ENCODE measurements at places on chromosomes 6 and 20.

- no peak for DNase-seq
These were observed 615 bp upstream of the EYA2 start for GRCh38 chr20:46893877-46894578.

DNA sequence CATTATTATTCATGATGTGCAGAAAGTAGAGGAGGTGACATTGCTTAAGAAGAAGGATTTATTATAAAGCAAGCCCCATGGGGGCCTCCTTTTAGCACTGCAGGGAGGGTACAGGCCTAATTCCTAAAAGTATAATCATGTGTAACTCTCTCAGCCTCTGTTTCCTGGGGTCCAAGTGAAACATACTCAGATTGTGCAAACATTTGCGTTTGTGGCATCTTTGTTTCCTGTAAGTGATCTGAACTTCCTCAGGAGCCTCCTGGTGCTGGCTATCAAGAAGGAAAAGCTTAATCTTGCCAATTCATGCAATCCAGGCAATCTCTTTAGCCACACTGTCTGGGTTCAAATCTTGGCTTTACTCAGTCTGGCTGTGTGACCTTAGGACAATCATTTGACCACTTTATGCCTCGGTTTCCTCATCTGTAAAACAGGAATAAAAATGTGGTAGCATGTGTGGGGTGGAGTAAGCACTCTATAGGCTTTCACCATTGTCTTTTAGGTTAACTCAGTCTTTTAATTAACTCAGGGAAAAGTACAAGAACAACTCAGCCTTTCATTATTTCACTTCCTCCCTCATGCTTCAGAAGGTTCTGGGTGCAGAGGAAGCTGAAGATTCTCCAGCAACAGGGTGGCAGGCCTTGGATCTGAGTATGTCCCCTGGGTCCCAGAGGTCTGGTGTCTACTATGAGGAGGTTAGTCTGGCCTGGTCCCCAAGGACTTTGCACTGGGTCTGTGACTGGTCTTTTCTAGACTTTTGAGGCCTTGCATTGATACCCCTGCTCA is 831 bp upstream of the SIRPB2 start:
- no peak for DNase-seq

- DNase-seq, result no peak
These were observed 102.1 kb upstream of the STMND1 start for GRCh38 chr6:16999491-17000436.

DNA sequence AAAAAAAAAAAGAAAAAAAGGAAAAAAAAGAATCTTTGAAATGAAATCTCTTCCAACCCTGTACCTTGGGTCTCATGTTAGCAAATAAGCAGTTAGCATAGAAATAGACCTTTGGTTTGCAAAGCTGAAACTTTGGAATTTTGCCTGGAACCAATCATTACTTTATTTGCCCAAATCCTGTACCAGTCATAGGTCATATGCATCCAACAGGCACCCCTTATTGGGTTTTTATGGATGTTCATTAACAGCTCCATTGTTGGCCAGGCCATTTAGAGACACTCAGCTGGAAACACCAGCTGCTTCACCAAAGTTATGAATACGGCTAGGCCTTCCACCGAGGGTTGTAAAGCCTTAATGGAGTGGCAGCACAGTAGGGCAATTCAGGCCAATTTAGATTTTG is 53.0 kb downstream of the ALDH8A1 start:
- DNase-seq, result no peak

DNA sequence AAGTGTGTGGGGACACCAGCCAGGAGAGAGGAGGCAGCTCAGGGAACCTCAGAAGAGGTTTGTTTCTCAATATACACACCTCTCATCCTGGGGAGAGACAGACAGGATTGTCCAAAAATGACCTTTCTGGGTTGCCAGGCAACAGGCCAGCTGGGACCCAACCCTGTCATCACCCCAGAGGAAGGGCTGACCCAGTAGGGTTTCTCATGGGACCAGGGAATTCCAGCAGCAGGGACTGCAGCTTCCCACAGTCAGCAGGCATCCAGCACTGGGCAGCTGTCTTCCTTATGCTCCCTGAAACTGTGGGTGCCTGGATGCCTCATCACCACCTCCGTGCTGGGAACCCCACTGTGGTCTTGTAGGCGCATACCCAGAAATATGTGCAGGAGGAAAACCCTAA is 1.3 kb downstream of the C20orf202 start:
- DNase-seq, result no peak

- DNase-seq, result no peak
These were observed 81.1 kb downstream of the PRDM1 start for GRCh38 chr6:106167096-106167814.

DNA sequence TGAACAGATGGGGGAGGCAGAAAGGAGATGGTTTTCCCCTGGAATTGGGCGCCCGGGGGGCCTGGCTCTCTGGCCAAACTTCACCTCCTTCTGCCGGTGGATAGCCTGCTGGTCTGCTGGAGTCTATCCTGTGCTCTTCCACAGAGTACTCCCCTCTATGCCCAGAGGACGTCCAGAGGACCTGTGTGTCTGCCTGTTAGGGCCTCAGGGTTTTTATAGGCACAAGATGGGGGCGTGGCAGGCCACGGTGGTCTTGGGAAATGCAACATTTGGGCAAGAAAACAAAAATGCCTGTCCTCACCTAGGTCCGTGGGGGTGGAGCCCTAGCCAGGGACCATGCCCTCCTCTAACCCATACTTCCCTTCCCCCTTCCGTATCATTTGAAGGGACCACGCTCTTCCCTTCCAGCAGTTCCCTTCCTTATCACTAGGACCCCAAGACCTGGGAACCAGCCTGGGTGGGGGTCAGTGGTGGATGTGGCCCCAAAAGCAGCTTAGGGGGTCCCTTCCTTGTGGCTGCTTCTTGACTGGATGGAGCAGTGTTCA is 53.6 kb upstream of the ZNF337 start:
- DNase-seq, result no peak

- no peak for DNase-seq
These were observed 195.8 kb downstream of the HAO1 start for GRCh38 chr20:7744411-7744810.

DNA sequence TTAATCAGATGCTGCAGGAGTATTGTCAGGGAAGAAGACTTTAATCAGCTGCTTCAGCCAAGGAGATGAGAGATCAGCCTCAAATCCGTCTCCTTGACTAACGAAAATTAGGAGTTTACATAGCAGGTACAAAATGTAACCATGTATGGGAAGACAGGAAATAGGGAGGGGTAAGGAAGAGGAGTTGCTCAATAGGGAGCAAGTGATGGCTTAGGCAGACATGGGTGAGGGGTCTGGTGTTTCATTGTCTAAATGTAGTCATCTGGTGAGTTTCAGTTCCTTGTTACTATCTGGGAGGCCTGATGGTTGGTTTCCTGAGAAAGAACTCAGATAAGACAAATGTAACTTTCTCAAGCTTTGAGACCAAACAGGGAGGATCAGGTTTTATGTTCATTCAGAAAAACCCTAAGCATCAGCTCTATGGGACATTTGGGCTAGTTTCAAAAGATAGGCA is 217.3 kb upstream of the SULF2 start:
- no peak for DNase-seq

DNA sequence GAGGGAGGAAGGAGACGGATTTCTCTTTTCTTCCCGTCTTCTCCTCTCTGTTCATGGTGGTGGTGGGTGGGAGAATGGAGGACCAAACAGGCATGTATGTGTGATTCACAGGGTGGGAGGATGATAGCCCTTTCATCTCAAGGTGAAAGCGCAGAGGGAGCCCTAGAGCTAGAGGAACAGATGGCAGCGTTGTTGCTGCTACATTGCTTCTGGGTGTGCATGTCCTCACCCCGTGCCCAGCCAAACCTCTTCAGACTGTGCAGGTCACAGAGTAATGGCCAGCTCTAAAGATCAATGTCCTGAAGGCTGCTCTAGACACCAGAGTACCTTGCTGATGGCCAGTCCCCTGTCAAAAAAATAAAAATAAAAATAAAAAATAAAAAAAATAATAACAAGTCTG is 301.8 kb downstream of the TBC1D7 start:
- DNase-seq, result no peak
